ENCODE measurements at places on chromosomes 12 and 14.

DNA sequence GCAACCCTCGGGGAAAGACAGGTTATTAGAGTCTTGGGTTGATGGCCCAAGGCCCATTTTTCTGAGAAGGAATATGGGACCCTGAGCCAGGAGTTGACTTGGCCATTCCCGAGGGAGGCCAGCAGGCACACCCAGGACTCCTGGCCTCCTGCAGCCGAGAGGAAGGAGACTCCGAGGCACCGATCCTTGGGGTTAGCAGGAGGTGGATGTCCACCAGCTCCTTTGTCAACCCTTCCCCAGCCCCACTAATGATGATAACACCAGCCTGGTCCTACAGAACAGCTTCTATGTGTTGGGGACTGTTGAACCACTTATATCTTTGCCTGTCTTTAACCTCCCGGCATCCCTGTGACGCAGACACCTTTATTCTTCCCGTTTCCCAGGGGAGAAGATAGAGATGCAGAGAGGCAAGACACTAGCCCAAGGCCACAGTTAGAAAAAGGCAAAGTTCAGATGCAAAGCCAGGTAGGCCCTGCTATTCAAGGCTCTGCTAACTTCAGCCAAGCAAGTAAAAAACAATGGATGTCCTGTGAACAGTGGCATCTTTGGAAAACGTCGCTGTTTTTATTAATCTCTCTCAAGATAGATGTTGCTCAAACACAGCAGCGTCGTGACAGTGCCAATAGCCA, 767.3 kb upstream of the TBX3 start:
- DNase-seq = no peak

GRCh38 chr12:127277882-127278281, 989.1 kb upstream of the TMEM132C start:
- DNase-seq = no peak

DNA sequence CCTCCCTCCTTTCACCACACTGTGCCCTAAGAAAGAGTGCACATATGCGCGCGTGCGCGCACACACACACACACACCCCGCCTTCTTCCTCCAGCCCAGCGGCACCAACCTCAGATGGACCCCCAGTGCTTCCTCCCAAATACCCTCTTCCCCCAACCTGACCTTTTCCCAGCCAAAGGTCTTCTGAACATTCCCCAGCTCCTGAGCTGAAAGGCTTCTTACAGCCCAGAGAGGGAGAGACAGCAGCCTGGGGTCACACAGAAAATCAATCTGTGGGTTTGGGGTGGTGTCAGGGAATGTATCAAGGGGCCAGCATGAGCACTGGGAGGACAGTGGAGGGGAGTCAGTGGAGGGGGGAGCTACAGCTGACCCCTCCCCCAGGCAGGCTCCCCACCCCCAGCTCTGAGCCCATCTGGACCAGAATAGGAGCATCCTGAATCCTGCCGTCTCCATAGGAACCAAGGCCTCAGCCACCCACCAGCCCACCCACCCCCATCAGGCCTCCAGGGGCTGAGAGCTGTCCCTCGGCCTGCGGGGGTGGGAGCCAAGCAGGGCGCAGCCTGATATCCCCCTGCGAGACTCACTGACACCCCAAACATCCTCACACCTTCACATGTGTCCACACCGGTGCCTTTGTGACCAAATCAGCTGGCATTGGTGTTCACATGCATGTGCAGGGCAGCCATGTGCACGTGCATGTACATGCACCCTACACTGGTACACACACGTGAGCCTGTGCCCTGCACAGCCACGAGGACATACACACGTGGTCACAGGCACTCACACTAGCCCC, 5.7 kb downstream of the RASAL1 start:
- no peak for DNase-seq

- no peak for DNase-seq
These were observed 21.6 kb downstream of the TMTC2 start for GRCh38 chr12:82708061-82708879.

GRCh38 chr14:31228533-31228932, 20.9 kb upstream of the HECTD1 start:
- DNase-seq = no peak

- DNase-seq = no peak
These were observed 36.2 kb downstream of the VDR start for GRCh38 chr12:47868552-47869031.

GRCh38 chr12:1527789-1528188, 66.6 kb downstream of the FBXL14 start:
- no peak for DNase-seq

- DNase-seq = no peak
These were observed 122.1 kb downstream of the FOXA1 start for GRCh38 chr14:37472906-37473305.

GRCh38 chr14:105030194-105030593, 9.3 kb upstream of the CDCA4 start:
- no peak for DNase-seq

DNA sequence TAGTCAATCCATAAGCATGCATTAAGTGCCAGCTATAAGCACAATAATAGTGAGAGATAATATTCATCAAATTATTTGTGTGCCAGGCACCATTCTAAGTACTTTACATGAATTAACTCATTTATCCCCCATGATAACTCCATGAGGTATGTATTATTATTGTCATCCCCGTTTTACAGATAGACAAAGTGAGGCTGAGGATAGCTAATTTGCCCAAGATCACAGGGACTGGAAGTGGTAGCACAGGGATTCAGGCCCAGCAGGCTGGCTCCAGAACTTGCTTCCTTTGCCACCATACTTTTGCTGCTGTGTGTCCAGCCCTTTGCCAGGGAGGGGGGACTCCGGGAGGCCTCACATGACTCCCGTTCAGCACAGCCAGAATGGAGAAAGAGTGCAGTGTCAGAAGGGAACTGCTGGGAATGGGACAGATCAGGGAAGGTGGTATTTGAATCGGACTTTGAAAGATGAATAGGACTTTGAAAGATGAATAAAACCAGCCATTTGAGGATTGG, 128.0 kb upstream of the PWP1 start:
- DNase-seq = no peak

DNA sequence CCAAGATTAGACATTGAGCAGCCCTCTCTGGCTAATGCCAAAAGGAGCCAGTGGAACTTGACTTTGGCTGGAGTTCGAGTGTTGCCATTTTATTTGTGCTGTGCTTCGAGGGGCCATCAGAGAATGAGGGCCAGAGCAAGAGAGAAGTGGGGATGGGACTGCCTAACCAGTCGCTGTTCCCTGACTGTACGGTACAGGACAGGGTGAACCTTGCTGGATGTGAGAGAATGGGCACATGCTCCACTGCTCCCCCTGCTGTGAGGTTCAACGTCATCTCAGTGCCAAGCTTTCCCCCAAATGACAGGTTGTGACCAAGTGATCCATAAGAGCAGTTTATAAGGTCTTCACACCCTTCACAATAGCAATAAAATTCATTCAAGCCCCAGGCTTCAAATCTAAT, 55.1 kb upstream of the BCL11B start:
- DNase-seq = peak; percentile 20

GRCh38 chr12:111435661-111436201, 30.0 kb downstream of the SH2B3 start:
- DNase-seq = peak; percentile 36
